ENCODE measurements at places on chromosomes 4 and X. TPM values are rescaled to one million over a fixed set of nuclear protein-coding genes. Genes with fewer than 3 reads are reported as not detected.

Gene RELL1
- total RNA-seq = 25.0 TPM

Gene BRS3
- not detected for total RNA-seq

Gene IQSEC2
- 4.4 TPM for total RNA-seq

Gene FATE1
- total RNA-seq = 0.75 TPM

Gene SAGE1
- not detected for total RNA-seq

Gene STARD8
- total RNA-seq = 0.98 TPM

Gene TENM3
- 1.0 TPM for total RNA-seq

Gene TMEM192
- total RNA-seq = 12.9 TPM

Gene SPANXA2
- total RNA-seq = not detected

Gene PLAC8
- not detected for total RNA-seq

Gene GABRQ
- total RNA-seq = not detected

Gene CENPVL1
- total RNA-seq = not detected

All from cardiac ventricle fibroblast (primary cell).